Regular cardiac myocyte (primary cell): ENCODE measurements at places on chromosomes 4 and X. TPM values are rescaled to one million over a fixed set of nuclear protein-coding genes. Genes with fewer than 3 reads are reported as not detected.

Gene SUPT20HL1
- total RNA-seq: under 0.01 TPM in 1 of 2 replicates, not detected in the other

Gene NPY5R
- under 0.01 TPM in 1 of 2 replicates, not detected in the other for total RNA-seq

Gene MUC7
- not detected in 2 replicates for total RNA-seq

Gene FGD1
- total RNA-seq: 2.0 and 4.6 TPM in 2 replicates

Gene YY2
- total RNA-seq: 1.2 and 1.4 TPM in 2 replicates

Gene ZAR1
- total RNA-seq: not detected in 2 replicates

Gene NIPAL1
- total RNA-seq: 1.4 and 2.9 TPM in 2 replicates

Gene SATL1
- not detected in 2 replicates for total RNA-seq

Gene PRKG2
- 4.0 and 18.9 TPM in 2 replicates for total RNA-seq

Gene FREM3
- total RNA-seq: under 0.01 TPM in 2 replicates

Gene MAPK10
- total RNA-seq: 3.3 and 8.5 TPM in 2 replicates

Gene NDST3
- total RNA-seq: not detected in 2 replicates

Gene RTL5
- total RNA-seq: 2.0 and 3.3 TPM in 2 replicates

Gene LRIT3
- under 0.01 TPM in 1 of 2 replicates, not detected in the other for total RNA-seq

Gene ZNF732
- 0.28 and 1.2 TPM in 2 replicates for total RNA-seq

Gene TRIM2
- 21.7 and 45.4 TPM in 2 replicates for total RNA-seq

Gene CTBP1
- total RNA-seq: 196 and 309 TPM in 2 replicates

Gene REELD1
- total RNA-seq: not detected in 2 replicates

Gene CISD2
- total RNA-seq: 27.3 and 29.5 TPM in 2 replicates

Gene MAP9
- 13.6 and 19.2 TPM in 2 replicates for total RNA-seq

Gene CXCL10
- under 0.01 and 0.28 TPM in 2 replicates for total RNA-seq

Gene ARAP2
- 0.96 and 4.2 TPM in 2 replicates for total RNA-seq

Gene IQSEC2
- total RNA-seq: 4.0 and 4.2 TPM in 2 replicates

Gene COL4A6
- 3.7 and 4.6 TPM in 2 replicates for total RNA-seq

Gene CORIN
- 0.58 and 0.85 TPM in 2 replicates for total RNA-seq

Gene CLCN3
- total RNA-seq: 51.0 and 57.3 TPM in 2 replicates
